Tibial artery (tissue), 4 donors: ENCODE measurements at places on chromosomes 3 and 15.

DNA sequence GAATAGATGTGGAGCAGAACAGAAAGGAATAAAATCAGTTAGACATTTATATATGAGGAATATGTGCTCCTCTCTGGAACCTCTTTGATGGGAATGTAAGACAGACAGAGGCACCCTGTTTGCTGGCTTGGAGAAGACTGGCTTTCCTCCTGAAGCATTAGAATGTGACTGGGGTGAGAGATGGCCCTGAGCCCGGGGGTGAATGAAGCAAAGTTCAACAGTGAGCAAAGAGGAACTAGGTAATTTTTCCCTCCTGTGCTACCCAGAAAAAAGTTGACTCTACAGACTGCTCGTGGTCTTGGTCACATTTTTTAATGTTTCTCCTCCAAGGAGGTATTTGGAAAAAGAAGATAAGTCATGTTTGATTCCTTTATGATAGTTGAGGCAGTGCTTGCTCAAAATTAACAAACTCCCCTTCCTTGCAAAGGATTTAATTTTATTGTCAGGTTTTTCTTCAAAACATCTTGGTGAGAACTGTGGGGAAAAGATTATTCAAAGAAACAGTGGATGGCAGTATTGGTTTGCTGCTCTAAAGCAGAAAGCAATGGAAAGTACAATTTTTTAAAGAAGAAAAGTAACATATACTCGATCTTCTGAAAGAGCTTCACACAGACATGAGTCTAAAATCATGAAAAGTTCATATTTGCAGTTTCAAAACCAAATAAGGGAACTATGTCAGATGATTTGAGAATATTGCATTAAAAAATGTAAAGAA, 370.4 kb upstream of the CDIN1 start:
- no peak overlapping the region for H3K27ac ChIP-seq
- no peaks in the 10 kb centered on the region for H3K27me3 ChIP-seq
- no peak overlapping the region for H3K4me3 ChIP-seq
- no peak for DNase-seq
- no peaks in the 10 kb centered on the region for H3K4me1 ChIP-seq
- H3K36me3 ChIP-seq: no peaks in the 10 kb centered on the region

- no peak overlapping the region for H3K27ac ChIP-seq
- no peak for DNase-seq
- H3K36me3 ChIP-seq: peaks cover 84% of the 10 kb centered on the region
- no peaks in the 10 kb centered on the region for H3K27me3 ChIP-seq
- H3K4me1 ChIP-seq: peaks cover 11% of the 10 kb centered on the region
- no peak overlapping the region for H3K4me3 ChIP-seq
Measured at GRCh38 chr3:183044547-183045229, 54.6 kb downstream of the MCCC1 start.

DNA sequence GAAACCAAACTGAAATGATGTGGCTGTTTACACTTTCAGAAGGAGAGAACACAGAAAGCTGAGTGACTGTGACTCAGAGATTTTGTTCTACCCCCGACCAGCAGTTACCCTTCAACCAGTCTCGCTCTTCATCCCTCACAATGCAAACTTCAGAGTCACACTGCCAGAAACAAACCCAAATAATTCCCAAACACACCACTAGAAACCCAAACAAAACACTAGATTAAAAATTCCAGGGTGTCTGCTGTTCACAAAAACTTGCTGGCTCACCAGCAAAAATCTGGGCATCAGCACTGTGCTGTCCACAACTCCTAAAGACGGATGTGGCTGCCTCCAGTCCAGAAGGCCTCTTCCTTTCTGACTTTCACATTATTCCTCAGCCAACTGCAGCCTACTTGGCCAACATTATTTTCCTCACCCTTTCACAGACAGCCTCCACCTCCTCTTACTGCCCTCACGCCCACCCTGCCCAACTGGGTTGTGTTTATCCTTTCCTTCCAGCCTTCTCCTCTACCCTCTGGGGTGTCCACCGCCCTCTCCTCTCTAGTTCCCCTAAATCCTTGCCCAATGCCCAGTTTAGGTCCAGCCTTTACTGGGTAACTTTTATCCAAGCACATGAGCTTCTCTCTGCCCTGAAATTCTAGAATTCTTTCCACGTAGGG, 71.4 kb downstream of the MECOM start:
- H3K27ac ChIP-seq: peak overlapping the region; percentile 51
- H3K4me1 ChIP-seq: no peaks in the 10 kb centered on the region
- H3K4me3 ChIP-seq: no peak overlapping the region
- H3K36me3 ChIP-seq: no peaks in the 10 kb centered on the region
- H3K27me3 ChIP-seq: no peaks in the 10 kb centered on the region

GRCh38 chr3:120506828-120507774, 56.3 kb upstream of the FSTL1 start:
- no peaks in the 10 kb centered on the region for H3K36me3 ChIP-seq
- peaks cover 21% of the 10 kb centered on the region for H3K4me1 ChIP-seq
- no peaks in the 10 kb centered on the region for H3K27me3 ChIP-seq
- H3K4me3 ChIP-seq: no peak overlapping the region
- DNase-seq: peak; percentile 56

GRCh38 chr3:58190882-58191281, 19.9 kb downstream of the DNASE1L3 start:
- no peak overlapping the region for H3K4me3 ChIP-seq
- H3K36me3 ChIP-seq: no peaks in the 10 kb centered on the region
- H3K4me1 ChIP-seq: no peaks in the 10 kb centered on the region
- no peaks in the 10 kb centered on the region for H3K27me3 ChIP-seq
- no peak for DNase-seq

GRCh38 chr15:44101286-44101685, 93.8 kb downstream of the FRMD5 start:
- no peaks in the 10 kb centered on the region for H3K36me3 ChIP-seq
- no peak overlapping the region for H3K4me3 ChIP-seq
- H3K27me3 ChIP-seq: no peaks in the 10 kb centered on the region
- no peak for DNase-seq

GRCh38 chr3:5160940-5161858, 26.3 kb upstream of the EDEM1 start:
- H3K27me3 ChIP-seq: no peaks in the 10 kb centered on the region
- H3K4me1 ChIP-seq: peaks cover 19% of the 10 kb centered on the region
- H3K27ac ChIP-seq: no peak overlapping the region
- no peak for DNase-seq
- no peaks in the 10 kb centered on the region for H3K36me3 ChIP-seq

GRCh38 chr3:77915336-77915735, 875.4 kb downstream of the ROBO2 start:
- no peaks in the 10 kb centered on the region for H3K4me1 ChIP-seq
- H3K27ac ChIP-seq: no peak overlapping the region
- H3K4me3 ChIP-seq: no peak overlapping the region
- H3K36me3 ChIP-seq: no peaks in the 10 kb centered on the region

DNA sequence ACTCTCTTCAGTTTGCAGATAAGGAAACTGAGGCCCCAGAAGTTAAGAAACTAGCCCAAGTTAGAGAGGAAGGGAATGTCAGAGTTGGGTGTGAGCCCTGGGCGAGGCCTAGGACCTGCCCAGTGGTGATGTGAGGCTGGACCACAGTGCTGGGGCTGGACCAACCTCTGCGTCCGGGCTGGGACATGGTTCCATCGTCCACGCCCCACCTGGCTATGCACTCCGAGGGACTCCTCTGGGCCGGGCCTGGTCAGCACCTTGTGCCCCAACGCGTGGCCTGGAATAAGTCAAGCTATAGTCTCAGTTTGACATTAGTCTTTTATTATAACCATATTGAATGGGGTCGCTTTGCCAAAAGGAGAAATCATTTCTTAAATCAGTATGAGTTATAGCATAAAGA, 272.1 kb downstream of the PLCL2 start:
- H3K4me1 ChIP-seq: peaks cover 20% of the 10 kb centered on the region
- peaks cover 28% of the 10 kb centered on the region for H3K36me3 ChIP-seq
- no peak for DNase-seq
- no peaks in the 10 kb centered on the region for H3K27me3 ChIP-seq

GRCh38 chr3:49535971-49536874, 18.1 kb upstream of the BSN start:
- H3K27ac ChIP-seq: no peak overlapping the region
- peaks cover 15% of the 10 kb centered on the region for H3K4me1 ChIP-seq
- H3K27me3 ChIP-seq: no peaks in the 10 kb centered on the region
- DNase-seq: no peak
- H3K4me3 ChIP-seq: no peak overlapping the region
- H3K36me3 ChIP-seq: peaks cover 19% of the 10 kb centered on the region

- H3K36me3 ChIP-seq: no peaks in the 10 kb centered on the region
- H3K27me3 ChIP-seq: no peaks in the 10 kb centered on the region
- H3K4me1 ChIP-seq: no peaks in the 10 kb centered on the region
- H3K27ac ChIP-seq: no peak overlapping the region
Measured at GRCh38 chr3:172601066-172601832, 78.0 kb upstream of the TNFSF10 start.

DNA sequence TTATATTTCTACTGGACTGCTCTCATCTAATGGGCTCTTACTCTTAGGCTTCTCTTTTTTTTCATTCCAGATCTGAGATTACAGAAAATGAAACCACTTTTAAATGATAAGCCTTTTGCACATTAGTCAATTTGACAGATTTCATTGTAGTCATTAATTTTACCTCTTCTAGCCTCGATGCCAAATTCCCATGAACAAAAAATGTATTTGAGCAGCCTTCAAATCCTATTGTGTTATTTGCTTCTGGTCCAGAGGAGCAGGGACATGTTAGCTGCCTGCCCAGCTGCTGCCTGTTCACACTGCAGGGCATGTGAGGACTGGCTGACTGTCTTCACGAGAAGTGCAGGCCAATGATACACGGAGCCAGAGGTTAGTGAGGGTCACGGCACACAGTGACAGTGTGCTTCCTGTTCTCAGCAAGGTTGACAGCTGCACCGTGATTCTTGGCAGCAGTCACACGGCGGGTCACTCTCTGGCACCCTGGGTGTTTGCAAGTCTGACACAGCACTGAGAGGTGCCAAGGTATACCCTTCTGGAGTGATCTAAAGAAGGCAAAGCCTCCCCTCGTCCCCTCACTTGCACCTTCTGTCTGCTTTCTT, 40.8 kb downstream of the KAT2B start:
- H3K36me3 ChIP-seq: peaks cover 5% of the 10 kb centered on the region
- no peaks in the 10 kb centered on the region for H3K27me3 ChIP-seq
- H3K4me3 ChIP-seq: no peak overlapping the region
- peaks cover 14% of the 10 kb centered on the region for H3K4me1 ChIP-seq

GRCh38 chr15:89740137-89740536, 10.9 kb downstream of the MESP1 start:
- H3K27me3 ChIP-seq: no peaks in the 10 kb centered on the region
- H3K4me1 ChIP-seq: no peaks in the 10 kb centered on the region
- no peak overlapping the region for H3K27ac ChIP-seq
- no peak for DNase-seq
- no peaks in the 10 kb centered on the region for H3K36me3 ChIP-seq

DNA sequence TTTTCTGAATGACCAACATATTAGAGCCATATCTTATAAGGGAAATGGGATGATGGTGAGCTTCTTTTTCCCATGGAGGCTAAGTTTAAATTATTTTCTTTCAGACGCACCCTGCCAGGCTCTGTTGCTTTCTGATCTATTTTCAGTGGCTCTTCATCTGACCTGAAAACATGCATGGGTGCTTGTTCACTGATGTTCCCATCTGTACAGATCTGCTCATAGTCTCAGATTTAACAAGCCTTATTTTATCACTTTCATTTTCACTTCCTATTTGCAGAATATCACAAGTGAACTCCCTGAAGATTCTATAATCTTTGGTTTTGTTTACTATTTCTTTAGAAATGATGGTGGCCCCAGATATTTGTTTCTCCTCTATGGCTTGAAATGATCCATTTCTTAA, 31.1 kb upstream of the SUCLG2 start:
- no peaks in the 10 kb centered on the region for H3K27me3 ChIP-seq
- H3K27ac ChIP-seq: no peak overlapping the region
- no peaks in the 10 kb centered on the region for H3K4me1 ChIP-seq
- no peaks in the 10 kb centered on the region for H3K36me3 ChIP-seq

- DNase-seq: peak; percentile 65
- no peaks in the 10 kb centered on the region for H3K36me3 ChIP-seq
- H3K27me3 ChIP-seq: no peaks in the 10 kb centered on the region
- no peak overlapping the region for H3K4me3 ChIP-seq
- peaks cover 24% of the 10 kb centered on the region for H3K4me1 ChIP-seq
- H3K27ac ChIP-seq: no peak overlapping the region
Measured at GRCh38 chr3:53773611-53774368, 72.4 kb downstream of the CHDH start.

DNA sequence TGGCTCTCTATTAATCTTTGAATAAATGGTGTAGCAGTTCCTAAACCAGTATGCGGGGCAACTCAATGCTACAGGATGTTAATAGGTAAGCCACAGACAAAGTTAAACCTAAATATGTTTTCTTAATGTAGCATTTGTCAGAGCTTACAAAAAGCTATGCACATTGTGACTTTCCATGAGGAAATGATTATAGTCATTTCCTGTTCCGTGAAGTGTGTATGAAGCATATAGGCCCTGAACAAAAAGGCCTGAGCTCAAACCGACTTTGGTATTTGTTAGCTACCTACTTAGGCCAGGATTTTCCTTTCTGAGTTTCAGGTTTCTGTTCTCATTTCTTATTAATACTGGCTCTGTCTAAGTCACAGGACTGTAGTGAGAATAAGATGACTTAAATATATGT, 14.2 kb downstream of the ZNF80 start:
- no peaks in the 10 kb centered on the region for H3K36me3 ChIP-seq
- no peak overlapping the region for H3K27ac ChIP-seq
- no peaks in the 10 kb centered on the region for H3K4me1 ChIP-seq
- DNase-seq: no peak
- no peak overlapping the region for H3K4me3 ChIP-seq
